ENCODE measurements at places on chromosomes 7 and 10.

DNA sequence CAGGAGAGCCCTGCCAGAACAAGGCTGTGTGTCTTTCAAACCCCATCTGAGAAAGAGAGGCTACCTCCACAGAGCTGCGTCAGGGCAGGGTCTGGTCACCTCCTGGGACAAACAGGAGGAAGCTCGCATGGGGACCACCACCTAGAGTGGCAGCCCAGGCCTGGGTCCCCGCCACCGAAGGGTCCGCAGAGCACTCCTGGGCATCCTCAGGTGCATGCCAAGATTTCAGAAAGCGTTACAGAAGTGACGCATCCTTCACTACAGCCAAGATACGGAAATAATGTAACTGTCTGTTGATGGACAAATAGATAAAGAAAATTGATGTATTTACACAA is 42.6 kb downstream of the GSDME start:
- DNase-seq, result no peak

DNA sequence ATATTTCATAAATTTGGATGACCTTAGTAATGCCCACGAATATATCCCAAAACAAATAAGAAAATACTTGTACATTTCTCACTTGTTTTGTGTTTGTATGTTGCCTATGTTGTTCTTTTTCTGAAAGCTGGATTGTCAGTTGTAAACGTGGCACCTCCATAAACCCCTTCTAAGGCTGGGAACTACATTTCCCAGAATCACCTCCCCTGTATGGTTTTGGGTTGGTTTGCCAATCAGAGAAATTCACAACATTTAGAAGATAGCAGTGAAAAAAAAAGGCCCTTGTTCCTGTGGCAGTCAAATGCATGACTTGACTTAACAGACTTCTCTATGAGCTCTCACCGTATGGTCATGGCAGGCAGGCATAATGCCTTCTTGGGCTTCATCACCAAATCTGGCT is 676.3 kb upstream of the STEAP1 start:
- DNase-seq, result no peak

DNA sequence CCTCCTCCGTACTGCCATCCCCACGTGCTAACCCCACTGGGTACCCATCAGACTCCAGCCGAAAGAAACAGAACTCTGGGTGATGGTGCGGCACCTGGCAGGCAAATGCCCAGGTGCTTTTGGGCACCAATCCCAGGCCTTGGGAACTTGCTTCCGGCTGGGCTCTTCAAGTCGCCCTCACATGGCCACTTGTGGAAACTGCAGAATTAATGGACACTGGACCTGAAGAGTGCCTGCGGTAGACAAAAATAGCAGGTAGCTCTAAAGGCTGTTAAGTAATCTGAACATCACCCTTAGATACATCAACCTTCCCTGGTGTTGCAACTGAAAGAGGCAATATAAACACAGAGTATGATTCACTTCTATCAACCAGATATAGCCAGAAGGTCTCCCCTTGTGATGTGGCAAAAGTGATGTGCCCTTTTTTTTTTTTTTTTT is 644.4 kb downstream of the GRM8 start:
- no peak for DNase-seq

- DNase-seq, result no peak
These were observed 53.9 kb upstream of the EFCAB10 start for GRCh38 chr7:105635197-105635596.

DNA sequence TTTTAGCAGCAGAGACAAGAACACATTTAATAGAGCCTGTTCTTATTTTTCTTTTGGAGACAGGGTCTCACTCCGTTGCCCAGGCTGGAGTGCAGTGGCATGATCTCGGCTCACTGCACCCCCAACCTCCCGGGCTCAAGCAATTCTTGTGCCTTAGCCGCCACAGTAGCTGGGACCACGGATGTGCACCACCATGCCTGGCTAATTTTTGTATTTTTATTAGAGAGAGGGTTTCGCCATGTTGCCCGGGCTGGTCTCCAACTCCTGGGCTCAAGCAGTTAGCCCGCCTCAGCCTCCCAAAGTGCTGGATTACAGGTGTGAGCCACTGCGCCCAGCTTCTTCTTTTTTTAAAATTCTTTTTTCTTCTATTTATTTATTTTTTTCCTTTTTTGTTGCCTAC is 23.3 kb downstream of the GALNT17 start:
- no peak for DNase-seq

DNA sequence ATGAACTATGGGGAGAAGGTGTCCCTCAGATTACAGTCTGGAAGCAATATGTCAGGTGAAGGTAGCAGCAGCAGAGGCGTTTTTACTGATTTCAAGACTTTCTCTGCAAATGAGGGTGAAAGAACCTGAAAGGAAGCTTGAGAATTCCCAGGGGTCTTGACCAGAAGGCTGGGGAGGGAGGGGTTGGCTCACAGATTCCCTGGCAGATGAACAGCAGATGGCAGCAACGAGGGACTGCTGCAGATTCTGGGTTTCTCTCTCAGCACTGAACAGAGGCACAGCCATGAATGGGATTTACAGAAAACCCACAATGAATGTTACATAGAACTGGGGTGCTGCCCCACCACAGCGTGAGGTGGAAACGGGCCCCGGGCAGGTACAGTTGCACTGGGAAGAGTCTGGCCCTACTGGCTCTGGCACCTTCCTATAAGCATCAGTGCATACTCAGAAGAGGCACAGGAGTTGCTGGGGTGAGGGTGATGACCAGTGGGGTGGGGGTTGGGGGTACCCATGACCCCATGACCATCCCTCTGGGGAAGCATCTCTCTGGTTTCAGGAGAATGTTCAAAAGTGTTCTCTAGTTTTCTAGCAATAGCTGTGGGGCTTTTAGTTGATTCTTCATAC is 317.8 kb downstream of the SH2D4B start:
- DNase-seq, result no peak

- no peak for DNase-seq
These were observed 92.0 kb downstream of the SFMBT2 start for GRCh38 chr10:7318836-7319235.

DNA sequence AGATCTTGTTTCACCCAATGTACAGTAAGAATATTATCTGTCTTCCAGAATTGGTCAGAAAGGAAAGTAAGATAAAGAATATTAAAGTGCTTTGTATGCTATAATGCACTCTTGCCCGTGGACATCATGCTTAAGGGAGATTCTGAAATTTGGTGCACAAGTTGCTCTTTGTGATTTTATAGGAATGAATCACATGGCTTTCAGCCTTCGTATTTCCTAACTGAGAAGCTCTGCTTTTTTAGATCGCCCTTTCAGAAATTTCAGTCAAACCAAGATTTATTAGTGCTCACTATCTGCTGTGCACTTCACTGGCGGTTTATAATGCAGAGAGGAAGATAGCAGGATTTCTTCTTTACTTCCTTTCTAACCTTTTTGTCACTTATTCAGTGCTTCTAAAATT is 1248.5 kb upstream of the LRRN3 start:
- no peak for DNase-seq

DNA sequence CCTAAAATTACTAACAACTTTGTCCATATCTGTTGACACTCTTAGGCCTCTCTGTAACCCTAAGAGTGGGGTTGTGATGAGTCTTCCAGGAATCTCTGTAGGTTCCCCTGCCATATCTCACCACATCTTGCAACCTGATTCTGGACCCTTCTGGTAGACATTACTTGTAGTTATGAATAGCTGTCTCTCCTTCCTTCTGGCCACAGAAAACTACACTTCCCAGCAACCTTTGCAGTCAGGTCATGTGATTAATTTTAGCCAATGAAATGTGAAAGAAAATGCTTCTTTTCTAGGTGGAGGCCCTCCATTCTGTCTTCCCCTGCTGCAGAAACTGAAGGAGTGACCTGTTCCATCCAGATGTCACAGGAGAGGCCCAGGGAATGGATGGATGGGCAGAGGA is 147.6 kb upstream of the AOAH start:
- DNase-seq, result no peak

DNA sequence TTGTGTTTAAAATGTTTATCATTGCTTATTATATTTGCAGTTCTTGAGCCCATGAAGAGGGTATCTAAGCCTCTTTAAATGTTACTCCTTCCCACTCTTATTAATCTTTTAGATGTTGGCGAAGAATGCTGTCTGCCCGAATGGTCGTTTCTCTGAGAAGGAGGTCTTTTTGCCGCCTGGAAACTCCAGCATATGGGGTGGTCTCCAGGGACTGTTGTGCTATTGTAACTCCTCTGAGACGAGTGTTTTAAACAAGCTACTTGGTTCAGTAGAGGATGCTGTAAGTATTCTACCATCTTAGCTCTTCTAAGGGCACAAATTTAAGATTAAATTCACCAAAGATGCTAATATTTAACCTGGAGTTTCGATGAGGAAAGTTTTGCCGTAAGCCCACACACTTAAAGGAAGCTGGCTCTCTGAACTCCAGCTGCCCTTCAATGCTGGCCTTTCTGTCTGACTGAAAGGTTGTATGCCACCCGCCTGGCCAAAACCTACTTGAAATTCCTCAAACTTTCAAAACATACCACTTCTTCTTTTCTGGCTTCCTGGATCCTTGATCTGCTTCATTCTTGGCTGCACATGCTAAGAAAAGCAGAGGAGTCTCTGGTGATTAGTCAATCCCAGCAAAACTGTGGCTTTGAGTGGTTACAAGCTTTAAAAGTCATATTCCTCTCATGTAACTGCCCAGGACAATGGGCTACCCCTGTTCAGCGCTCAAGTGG is 74.7 kb downstream of the ABCA13 start:
- no peak for DNase-seq

GRCh38 chr10:124143721-124144120 is 50.3 kb upstream of the CHST15 start:
- no peak for DNase-seq

GRCh38 chr10:123301077-123301857 is 147.1 kb downstream of the BUB3 start:
- DNase-seq, result no peak

DNA sequence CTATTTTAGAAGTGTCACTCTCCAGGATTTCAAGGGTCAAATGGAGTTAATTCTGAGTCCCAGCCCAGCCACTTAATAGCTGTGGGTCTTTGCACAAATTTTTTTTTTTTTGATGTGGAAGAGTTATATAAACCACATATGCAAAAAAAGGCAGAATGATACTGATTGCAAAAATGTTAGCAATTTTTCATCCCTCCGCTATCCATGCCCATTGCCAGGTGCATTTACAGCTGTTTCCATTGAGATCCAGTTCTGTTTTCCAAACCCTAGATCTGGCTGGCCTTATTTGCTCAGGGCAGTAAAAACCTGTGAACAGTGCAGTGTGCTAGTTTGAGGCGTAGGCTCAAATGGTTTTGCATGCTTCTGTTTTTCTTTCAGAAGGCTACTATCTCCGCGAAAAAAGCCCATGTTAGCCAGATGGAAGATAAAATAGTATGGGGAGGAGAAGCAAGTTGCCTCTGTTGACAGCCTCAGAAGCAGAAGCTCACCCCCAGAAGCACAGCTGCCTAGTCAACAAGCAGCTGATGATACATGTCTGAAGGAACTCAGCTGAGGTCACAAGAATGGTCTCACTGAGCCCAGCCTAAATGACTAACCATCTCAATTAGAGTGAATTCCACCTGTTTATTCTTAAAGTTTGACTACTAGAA is 997 bp upstream of the ZNF138 start:
- DNase-seq, result no peak

DNA sequence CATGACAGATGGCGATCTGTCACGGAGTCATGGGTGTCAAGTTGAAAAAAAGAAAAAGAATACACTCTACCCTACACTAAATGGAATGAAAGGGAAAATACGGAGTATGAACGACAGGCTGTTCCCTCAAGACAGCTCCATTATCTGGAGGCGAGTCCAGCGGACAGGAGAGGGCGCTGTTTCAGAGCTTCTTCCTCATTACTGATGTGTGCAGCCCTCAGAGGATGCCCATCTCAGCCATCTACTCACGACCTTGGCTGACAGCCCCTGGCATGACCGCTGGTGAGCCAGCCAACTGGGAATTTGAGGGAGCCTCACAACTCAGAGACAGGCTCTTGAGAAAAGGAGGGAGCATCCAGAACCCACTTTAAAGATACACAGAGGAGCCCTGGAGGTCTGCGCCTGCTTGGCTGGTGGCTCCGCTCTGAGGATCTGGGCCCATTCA is 49.6 kb upstream of the SMNDC1 start:
- DNase-seq, result peak; percentile 69

DNA sequence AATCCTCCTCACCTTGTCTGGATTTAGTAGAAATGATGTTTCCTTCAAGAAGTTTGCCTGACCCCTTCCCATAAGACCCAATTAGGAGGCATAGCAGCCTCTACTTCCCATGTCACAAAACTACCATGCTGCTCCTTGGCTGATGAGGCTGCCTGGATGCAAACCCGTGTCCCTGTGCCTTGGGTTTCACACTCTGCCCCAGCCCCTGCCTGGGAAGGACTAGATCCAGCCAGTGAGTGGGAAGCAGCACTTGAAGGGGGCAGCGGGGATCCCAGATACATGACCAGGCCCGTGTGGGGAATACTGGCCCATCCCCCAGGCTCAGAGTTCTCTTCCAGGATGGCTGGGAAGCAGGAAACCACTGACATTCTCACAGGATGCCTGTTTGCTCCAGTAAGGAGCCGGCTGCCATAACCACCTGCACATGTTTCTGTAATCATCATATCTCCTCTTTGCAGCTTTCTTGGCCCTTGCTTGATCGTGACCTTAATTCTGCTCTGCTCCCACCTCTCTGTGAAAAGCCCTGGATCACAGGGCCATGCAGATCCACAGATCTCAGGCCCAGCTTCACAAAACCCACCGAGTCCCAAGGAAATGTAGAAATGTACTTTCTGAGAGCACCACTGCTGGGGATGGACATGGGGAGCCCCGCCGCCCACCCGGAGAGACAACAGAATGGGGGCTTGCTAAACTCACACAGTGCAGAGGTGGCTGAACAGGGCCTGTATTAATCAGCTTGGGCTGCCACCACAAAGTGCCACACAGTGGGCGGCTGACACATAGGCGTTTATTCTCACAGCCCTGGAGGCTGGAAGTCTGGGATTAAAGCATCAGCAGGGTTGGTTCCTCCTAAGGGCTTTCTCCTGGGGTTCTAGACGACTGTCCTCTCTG is 287.8 kb upstream of the IGFBP3 start:
- no peak for DNase-seq

- no peak for DNase-seq
These were observed 33.9 kb upstream of the CTTNBP2 start for GRCh38 chr7:117907049-117907640.

- no peak for DNase-seq
These were observed 308.3 kb downstream of the PARD3 start for GRCh38 chr10:34506786-34507185.

DNA sequence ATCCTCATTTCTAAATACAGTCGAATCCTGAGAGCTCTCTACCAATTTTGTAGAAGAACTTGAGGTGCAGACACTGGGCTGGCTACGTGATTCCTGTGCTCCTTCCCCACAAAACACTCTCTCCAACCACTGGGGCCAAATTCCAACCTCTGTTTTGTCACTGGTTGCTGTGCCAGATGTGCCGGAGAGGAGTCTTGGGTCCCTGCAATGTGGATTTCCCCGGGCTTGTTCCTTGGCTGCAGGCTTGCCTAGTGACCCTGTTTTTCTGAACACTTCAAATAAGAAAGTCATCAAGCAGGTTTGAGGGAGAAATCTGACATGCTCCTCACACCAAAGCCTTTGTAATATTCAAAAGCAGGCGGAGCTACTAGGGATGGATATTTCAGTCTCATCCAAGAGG is 44.4 kb upstream of the AGBL3 start:
- no peak for DNase-seq
